ENCODE measurements at places on chromosomes 6 and 20.

GRCh38 chr6:25875926-25876602, 2.0 kb upstream of the SLC17A3 start:
- DNase-seq: no peak

- DNase-seq: no peak
Measured at GRCh38 chr20:16095226-16095625, 478.0 kb downstream of the KIF16B start.

DNA sequence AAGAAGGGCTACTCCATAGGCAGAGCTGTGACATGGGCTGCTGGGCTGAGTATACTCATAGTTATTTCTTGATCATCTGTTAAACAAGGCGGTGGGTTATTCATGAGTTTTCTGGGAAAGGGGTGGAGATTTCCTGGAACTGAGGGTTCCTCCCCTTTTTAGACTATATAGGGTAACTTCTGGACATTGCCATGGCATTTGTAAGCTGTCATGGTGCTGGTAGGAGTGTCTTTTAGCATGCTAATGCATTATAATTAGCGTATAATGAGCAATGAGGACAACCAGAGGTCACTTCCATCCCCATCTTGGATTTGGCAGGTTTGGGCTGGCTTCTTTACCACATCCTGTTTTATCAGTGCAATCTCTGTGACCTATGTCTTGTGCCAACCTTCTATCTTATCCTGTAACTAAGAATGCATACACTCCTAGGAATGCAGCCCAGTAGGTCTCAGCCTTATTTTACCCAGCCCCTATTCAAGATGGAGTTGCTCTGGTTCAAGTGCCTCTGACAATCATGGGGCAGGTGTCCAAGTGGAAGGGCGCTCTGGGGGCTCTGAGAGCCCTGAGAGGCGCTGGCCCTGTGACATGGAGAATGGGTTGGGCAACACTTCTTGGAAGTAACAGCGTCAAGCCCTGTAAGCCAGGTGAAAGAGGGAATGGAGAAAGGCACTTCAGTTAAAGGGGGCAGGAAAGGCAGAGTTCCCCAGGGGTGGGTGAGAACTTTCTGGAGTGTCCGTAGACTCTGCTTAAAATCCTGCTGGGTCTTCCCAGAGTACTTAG, 354.2 kb upstream of the SULF2 start:
- no peak for DNase-seq

GRCh38 chr20:9202420-9203080, 133.7 kb downstream of the PLCB4 start:
- no peak for DNase-seq

DNA sequence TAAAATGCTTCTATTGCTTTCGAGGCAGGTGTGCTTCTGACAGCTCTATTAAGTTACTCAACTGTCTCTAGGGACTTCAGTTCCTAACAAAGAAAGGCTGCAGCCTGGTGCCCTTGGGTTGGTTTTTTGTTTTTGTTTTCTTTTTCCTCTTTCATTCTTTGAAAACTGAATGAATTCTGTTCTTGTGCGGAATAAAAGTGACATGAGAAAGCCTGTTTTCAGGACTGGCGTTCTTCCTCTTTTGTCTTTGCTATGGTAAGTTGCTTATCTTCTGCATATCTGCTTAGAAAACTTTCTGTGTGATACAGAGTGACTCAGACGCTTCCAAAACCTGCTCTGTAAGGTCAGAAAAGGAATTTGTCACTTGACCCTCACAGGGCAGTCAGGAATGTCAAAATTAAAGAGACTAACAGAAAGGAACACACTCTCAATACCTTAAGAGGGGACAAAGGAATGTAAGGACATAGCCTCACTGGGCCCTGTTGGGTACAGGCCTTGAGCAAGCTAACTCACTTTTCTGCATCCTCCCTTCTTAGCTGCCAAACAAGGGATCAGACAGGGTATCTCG, 56.2 kb upstream of the NHSL1 start:
- DNase-seq: no peak

GRCh38 chr20:17571153-17571527, 1.3 kb downstream of the DSTN start:
- no peak for DNase-seq

- no peak for DNase-seq
Measured at GRCh38 chr6:145090801-145091585, 644.3 kb downstream of the EPM2A start.

DNA sequence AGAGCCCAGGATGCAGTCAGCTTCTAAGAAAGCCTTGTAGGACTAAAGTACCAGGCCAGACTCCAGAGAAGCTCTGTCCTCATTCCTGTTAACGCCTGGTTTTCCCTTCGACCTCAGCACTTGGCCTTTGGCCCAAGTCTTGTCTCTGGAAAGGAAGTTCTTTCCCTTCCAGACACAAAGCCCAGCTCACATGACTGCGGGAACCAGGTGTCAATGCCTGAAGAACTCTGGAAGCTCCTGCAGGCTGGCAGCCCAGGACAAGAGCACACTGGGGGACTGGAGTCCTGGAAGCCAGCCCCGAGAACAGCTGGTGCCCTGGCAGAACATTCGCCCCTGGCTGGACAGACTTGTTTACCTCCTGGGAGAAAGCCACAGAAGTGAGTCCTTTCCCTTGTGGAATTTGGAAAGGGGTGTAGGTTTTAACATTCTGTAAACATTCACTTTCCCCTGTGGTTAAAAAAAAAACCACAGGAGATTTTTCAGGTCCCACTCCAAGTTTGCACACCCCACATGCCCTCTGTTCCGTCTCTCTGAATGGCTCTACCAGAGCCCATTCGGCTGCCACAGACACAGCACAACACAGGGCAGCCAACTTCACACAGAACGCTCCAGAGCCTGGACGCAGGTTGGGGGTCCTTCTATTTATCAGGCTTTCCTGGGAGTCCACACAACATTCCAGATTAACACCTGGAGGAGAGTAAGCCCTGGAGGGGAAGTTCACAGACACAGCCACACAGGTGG, 18.1 kb downstream of the ACSS1 start:
- DNase-seq: no peak

DNA sequence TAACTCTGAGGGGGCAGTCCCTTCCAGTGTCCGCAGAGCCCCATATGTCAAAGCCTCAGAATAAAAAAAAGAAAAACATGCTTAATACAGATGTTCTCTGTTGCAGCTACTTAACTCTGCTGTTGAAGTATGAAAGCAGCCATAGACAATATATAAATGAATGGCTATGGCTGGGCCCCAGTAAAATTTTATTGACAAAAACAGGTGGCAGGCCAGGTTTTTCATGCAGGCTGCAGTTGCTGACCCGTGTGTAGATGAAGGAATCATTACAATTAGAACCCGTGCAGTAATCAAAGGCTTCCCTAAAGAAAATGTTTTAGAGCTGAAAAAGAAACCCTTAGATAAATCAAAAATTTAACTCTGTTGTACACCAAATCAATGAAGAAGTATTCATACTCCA, 13.0 kb upstream of the RIN2 start:
- no peak for DNase-seq

DNA sequence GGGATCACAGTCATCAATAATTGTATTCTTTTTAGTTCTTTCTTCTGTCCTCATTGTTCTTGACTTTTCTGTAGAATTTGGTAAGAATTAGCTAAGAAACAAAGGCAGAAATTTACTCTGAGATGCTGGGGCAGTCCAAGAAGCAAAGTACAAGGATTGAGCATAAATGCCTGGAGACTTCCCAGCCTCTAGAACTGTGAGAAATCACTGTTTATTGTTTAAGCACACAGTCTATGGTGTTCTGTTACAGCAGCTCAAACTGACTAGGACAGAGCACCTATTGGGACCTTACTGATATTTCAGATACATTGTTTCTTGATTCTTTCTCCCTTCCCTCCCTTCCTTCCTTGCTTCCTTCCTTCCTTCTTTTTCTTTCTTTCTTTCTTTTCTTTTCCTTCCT, 192.7 kb upstream of the SLC35B3 start:
- DNase-seq: no peak

DNA sequence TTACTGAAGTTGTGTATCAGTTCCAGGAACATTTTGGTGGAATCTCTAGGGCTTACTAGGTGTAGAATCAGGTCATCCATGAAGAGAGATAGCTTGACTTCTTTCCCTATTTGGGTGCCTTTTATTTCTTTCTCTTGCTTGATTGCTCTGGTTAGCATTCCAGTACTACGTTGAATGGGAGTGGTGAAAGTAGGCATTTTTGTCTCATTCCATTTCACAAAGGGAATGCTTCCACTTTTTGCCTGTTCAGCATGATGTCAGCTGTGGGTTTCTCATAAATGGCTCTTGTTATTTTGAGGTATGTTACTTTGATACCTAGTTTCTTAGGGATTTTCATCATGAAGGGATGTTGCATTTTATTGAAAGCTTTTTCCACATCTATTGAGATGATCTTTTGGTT, 195.3 kb downstream of the MOXD1 start:
- no peak for DNase-seq

GRCh38 chr6:146943664-146944063, 260.6 kb upstream of the STXBP5 start:
- DNase-seq: no peak

- no peak for DNase-seq
Measured at GRCh38 chr20:36971103-36971502, 19.6 kb upstream of the SAMHD1 start.

GRCh38 chr6:163226836-163227485, 187.6 kb upstream of the QKI start:
- no peak for DNase-seq

DNA sequence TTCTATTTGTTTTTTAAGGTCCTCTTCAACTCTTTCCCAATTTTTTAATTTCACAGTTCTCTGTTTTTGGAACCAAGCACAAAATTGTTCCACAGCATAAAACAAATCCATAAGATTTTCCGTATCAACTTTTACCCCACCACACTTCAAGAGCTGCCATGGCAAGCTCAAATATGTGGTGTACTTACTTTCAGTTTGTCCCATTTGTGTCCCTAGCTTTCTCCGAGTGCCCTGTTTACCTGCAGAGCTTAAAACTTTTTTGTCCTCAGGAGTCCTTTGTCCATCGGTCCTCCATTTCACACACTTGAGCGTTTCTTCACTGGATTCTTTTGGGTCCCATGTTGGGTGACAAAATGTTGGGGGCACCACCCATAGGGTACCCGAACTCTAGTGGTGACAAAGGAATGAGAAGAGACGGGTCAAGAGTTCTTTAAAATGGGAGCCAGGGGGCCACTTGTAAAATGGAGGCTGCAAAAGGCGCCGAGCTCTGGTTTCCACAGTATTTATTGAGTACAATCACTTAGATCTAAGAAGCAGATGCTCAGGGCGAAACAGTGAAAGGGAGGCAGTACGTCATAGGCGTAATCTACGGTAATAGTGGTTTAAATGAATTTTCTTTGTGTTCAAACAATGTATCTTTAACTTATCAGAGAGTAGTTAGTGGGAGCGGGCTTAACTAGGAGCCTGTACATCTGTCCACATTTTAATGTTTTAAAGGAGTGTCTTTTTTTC, 39.8 kb upstream of the SERINC1 start:
- no peak for DNase-seq

GRCh38 chr20:34181484-34181883, 59.7 kb upstream of the ASIP start:
- no peak for DNase-seq

- DNase-seq: no peak
Measured at GRCh38 chr6:163813979-163814493, 399.5 kb downstream of the QKI start.

DNA sequence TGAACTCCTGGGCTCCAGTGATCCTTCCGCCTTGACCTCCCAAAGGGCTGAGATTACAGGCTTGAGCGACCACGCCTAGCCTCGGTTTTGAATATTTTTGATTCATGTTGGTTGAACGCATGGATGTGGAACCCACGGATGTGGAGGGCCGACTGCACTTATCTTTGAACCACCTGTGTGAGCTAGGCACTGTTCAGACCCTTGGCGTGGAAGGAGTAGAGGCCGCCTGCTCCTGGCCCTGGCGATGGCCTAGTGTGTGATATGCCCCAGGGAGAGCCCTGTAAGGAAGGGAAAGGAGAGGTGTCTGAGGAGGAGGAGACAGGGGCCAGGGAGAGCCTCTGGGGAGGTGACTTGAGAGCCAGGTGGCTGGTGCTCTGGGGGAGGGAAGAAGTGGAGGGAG, 64.3 kb downstream of the BCAS4 start:
- DNase-seq: no peak

- DNase-seq: no peak
Measured at GRCh38 chr6:160919723-160920440, 71.7 kb upstream of the MAP3K4 start.

GRCh38 chr6:43746613-43747102, 23.4 kb upstream of the VEGFA start:
- no peak for DNase-seq

- DNase-seq: no peak
Measured at GRCh38 chr6:33391922-33392594, 435 bp downstream of the KIFC1 start.

DNA sequence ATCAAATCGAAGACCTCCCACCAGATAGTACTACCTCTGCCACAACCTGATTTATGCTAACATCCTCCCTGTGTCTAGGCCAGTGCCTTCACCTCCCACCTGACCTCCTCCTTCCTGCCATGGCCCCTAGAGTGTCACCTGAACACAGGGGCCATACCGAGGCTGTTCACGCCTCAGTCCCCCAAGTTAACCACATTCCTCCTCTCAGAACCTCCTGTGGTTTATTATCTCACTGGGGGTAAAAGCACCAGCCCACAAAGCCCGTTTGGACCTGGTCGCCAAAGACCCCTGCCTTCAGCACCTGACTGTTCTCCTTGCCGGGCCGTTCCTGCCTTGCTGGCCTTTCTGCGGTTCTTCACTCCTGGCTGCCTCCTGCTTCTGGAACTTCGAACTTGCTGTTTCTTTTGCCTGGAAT, 13.7 kb downstream of the MAS1 start:
- DNase-seq: no peak

DNA sequence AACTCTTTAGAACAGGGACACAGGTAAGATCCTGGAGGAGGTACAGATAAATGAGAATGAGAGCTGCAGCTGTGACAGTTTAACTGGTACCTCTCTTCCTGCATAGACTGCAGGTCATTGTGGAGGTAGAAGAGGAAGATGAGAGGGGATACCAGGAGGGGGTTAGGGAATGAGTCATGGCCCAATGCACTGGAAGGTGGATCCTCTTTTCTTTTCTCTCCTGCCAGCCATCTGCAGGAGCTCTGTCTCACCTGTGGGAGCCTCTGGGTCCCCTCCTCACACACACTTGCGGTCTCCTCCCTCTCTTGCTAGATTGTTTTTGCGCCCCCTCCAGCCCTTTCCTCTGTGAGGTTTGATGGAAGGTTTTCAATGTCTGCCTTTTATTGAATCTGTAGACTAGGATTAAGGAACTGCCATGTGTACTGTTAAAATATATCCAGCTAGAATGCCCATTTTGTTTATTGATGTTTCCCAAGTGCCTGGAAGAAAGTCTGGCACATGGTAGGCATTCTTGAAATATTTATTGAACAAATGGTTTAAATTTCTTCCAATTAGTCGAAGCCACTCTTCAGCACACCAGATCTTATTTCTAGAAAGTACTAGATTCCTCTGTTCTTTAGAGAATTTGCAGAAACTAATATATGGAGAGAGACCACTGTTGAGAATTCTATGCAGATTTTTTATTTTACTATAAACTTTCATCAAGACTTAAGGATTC, 13.0 kb downstream of the C6orf163 start:
- no peak for DNase-seq

GRCh38 chr6:83307849-83308248, 114.7 kb downstream of the RWDD2A start:
- no peak for DNase-seq

All from stimulated activated CD8-positive, alpha-beta memory T cell treated with anti-CD3 and anti-CD28 coated beads, Interleukin-4, amount 100 ng/mL, for 4 hours (primary cell).